ENCODE measurements at places on chromosomes 5 and 9. TPM values are rescaled to one million over a fixed set of nuclear protein-coding genes. Genes with fewer than 3 reads are reported as not detected.

Gene BHMT2
- polyA plus RNA-seq: 4.7 TPM

Gene PDZD2
- polyA plus RNA-seq: 28.3 TPM

Gene ANKDD1B
- 0.19 TPM for polyA plus RNA-seq

Gene DBH
- not detected for polyA plus RNA-seq

Gene HSPB3
- 588 TPM for polyA plus RNA-seq

Gene PLGRKT
- 26.1 TPM for polyA plus RNA-seq

Gene PDE8B
- polyA plus RNA-seq: 2.0 TPM

Gene ABCA1
- polyA plus RNA-seq: 4.4 TPM

Gene ZNF618
- 1.0 TPM for polyA plus RNA-seq

Gene MED7
- 9.8 TPM for polyA plus RNA-seq

Gene SYK
- polyA plus RNA-seq: 0.53 TPM

Gene CNTFR
- 2.3 TPM for polyA plus RNA-seq

Gene TEK
- polyA plus RNA-seq: 17.7 TPM

Gene GRXCR2
- polyA plus RNA-seq: 0.80 TPM

Gene ADAMTS12
- polyA plus RNA-seq: 0.72 TPM

Gene EPB41L4B
- polyA plus RNA-seq: 3.4 TPM

Gene CDH6
- 0.83 TPM for polyA plus RNA-seq

Gene LOX
- polyA plus RNA-seq: 1.1 TPM

Gene C9
- polyA plus RNA-seq: not detected

Gene BICD2
- polyA plus RNA-seq: 17.6 TPM

Gene TAF11L10
- not detected for polyA plus RNA-seq

Gene GMCL2
- not detected for polyA plus RNA-seq

Gene CCL21
- 20.4 TPM for polyA plus RNA-seq

Gene BAAT
- polyA plus RNA-seq: 0.08 TPM

Gene HAPLN1
- 0.15 TPM for polyA plus RNA-seq

Gene LCN9
- not detected for polyA plus RNA-seq

Gene STK32A
- 0.15 TPM for polyA plus RNA-seq

Data from heart left ventricle (tissue), 16 donors.